ENCODE measurements at places on chromosomes 16 and 17.

DNA sequence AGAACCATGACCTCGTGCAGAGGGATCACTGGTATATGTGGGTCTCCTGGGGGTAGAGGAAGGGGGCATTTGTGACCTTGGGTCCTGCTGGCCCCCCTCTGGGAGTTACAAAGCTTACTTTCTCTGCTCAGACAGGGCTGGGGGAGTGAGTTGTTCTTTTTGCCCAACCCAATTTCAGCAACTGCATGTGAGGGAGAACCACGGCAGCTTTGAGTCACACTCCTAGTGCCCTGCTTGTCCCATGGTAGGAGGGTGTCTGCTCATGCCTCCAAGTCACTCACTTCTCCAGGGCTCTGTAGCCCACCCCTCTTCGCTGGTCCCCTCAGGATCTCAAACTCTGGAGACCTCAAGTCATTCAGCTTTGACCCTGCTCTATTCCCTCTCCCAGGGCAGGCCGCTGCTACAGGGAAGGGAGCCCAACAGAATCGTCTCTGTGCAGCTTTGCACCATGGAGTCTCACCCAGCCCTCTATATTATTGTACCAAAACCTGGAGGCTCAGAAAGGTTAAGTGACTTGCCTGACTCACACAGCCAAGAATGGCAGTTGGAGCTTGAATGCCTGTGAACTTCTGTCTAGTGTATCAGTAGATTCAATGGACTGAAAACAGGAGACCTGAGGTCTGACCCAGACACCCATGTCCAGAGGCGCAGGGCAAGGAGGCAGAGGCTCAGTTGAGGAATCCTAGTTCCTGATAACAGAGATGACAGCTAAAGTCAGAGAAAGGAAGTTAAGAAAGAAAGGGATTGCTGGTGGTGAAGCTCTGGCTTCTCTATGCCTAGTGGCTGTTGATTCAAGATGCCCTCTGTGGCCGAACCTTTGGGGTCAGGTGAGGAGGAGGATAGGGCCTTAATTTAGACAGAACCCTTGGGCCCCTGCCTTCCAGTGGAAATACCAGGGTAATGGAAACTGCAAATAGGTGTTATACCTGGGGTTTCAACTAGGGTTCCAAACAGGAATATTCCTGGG, 14.6 kb upstream of the ETV4 start:
- DNase-seq: no peak

DNA sequence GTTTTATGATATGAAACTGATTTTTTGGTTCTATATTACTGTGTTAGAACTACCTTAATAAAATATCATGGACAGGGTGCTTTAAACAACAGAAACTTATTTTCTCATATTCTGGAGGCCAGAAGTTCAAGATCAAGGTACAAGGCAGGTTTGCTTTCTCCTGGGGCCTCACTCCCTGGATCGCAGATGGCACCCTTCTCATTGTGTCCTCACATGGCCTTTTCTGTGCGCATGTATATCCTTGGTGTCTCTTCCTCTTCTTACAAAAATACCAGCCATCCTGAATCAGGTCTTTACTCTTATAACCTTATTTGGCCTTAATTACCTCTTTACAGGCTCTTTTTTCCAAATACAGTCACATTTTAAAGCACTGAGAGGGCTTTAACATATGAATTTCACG, 906.1 kb downstream of the CDH11 start:
- DNase-seq: no peak

DNA sequence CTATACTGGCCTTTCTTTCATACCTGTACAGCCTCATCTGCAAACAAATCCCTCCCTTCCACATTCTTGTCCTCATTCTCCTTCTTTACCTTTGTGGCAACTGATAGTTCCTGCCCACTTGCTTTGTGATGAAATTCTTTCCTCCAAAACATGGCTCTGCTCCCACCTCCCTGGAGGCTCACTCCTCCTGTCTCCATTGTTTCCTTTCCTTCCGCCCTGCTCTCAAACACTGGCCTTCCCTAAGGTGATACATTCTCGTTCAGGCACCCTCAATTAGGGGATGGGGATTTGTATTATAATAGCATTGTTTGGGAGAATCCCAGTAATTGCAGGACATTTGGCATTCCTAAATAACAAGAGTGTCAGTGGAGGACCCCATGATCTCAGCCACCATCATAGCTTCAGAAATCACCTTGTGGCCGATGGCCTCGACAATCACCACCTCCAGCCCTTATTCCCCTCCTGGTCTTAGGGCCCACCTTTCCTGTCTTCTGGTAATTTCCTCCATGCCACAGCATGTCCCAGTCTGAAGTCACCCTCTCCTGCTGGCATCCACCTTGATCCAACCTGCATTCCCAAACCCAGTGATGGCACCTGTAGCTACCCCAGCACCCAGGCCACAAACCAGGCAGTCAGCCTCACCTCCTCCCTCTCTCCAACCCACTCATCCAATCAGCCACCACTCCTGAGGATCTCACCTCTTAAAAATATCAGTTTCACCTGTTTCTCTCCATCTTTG, 7.9 kb downstream of the UNC119 start:
- no peak for DNase-seq

- DNase-seq: no peak
Observed at GRCh38 chr16:787978-788398, at the start of gene RPUSD1. Gene RPUSD1, minus strand, starts transcription at chr16:788381. Its CDS starts 644 bp downstream, at chr16:787737.

- no peak for DNase-seq
Observed at GRCh38 chr16:9195287-9195686, 103.8 kb downstream of the HAPSTR1 start.

DNA sequence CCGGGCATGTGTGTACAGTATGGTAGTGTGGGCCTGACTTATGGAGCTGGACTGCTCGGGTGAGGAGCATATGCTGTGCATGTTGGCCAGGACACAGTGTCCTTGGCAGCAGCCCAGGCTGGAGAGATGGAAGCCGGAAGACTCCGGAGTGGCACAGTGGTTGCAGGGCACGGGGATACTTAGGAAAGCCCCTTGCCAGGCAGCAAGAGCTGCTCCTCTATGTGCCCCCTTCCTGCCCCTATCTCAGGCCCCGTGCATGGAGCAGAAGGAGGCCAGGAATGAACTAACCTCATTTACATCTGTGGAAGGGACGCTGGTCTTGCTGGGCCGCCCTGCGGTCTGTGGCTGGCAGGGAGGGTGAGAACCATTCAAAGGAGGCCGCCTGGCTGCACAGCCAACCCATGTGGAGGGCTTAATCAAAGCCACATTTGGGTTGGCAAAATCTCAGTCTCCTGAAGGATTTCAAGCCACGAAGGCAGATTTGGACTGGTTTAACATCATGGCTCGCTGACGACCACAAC, 32.2 kb upstream of the RCVRN start:
- DNase-seq: peak; percentile 27

DNA sequence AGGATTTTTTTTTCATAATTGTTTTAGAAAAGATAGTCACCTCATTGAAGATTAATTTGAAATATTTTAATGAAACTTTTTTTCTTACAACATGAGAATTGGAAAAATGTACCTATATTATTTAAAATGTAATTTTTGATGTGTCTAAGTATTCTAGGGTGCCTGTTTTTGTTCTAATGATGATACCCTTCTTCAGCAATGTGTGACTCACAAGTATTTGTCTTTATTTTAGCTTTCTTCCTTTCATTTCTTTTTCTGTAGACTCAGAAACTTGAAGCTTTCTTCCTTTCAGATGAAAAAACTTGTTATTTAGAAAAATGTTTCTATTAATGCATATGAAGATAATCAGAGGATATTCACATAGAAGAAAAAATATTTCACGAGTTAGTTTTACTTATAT, 231.8 kb downstream of the BCAS3 start:
- DNase-seq: no peak

- peak; percentile 89 for DNase-seq
Observed at GRCh38 chr17:61416540-61417363, 17.1 kb downstream of the TBX2 start.

GRCh38 chr17:67490471-67490870, 113.4 kb downstream of the PITPNC1 start:
- peak; percentile 27 for DNase-seq

GRCh38 chr17:74234486-74234885, 21.1 kb downstream of the TTYH2 start:
- DNase-seq: no peak

GRCh38 chr17:80860703-80861417, 130.8 kb upstream of the CHMP6 start:
- no peak for DNase-seq

DNA sequence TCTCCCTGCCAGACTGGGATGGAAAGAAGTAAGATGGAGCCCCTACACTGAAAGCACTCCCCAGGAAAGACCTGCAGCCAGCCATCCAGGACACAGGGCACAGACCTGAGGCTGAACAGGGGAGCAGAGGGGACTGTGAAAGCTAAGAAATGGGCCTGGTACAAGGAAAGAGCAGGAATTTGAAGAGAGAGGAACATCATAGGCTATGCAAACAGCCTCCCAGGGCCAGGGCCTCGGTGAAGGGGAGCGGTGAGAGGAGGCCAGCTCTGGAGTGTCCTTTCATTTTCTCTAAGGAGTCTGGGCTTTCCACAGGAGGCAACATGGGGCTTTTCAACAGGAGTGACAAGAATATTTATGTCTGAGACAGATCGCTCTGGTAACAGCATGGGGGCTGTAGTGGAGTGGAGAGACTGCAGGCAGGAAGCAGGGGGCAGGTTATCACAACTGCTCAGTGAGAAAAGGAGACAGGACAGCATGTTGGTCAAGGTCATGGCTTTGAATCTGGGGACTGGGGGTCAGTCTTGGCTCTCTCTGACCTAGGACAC, 50.1 kb downstream of the TOM1L2 start:
- no peak for DNase-seq

DNA sequence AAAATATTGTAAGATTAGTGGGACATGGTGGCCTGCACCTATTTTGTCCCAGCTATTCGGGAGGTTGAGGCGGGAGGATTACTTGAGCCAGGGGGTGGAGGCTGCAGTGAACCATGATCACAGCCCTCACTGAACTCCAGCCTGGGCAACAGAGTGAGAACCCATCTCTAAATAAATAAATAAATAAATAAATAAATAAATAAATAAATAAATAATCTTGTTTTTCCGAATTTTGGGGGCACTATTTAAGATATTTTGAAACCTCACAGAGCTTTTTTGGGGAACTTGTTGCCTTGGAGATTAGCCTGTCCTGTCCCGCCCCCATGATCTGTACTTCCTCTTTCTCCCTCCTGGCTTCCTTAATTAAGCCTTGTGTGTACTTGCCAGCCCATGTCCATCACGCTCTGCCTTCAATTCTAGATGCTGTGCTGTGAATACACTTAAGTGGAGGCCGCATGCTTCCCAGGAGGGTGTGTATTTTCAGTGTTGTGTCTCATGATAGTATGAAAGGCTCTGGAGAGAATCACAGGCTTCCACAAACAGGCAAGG, 4.4 kb downstream of the LGALS9 start:
- no peak for DNase-seq

DNA sequence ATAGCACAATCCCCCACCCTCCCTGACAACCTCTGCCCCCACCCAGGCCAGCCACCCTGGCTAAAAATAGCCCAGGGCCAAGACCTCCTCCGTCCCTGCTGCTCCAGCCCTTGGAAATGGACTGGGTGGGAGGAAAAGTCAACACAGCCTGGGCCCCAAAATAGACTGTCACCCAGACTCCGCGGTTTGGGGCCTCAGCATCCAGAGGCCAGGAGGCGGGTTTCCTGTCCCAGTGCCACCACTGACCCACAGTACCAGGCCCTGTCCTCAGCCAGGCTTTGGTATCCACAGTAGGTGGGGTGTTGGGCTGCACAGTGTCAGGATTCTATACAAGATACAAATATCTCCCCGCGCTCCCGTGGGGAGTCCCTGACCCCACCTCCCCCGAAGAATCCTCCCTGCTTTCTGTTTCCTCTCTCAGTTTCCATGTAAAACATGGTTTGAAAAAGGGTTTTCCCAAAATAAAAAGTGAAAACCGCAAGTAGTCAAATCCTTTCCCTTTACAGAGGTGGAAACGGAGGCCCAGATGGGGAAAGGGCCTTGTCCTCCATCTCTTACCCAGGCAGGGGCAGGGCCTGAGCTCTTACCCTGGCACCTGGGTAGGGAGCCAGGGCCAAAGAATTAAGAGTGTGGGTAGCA, 20.1 kb downstream of the CPNE2 start:
- DNase-seq: peak; percentile 69

- DNase-seq: peak; percentile 95
Observed at GRCh38 chr16:3021449-3022207, 1.5 kb downstream of the TNFRSF12A start.

DNA sequence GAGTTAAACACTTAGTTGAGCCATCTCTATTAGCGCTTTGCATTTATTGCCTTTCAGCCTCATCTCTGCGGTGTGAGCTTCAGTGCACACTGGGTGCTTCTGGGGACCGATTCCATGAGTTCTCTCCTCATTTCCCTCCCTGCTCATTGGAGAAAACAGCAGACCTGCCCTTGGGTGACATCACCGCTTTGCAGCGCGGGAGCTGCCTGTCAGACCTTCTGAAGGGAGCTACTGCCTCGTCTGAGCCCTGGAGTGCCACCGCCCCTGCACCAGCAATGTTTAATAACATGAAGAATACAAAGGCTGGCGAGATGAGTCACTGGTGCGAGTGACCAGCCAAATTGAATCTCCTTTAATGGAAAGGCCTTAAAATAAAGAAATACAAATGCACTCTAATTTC, 30.2 kb upstream of the CPPED1 start:
- peak; percentile 73 for DNase-seq

GRCh38 chr17:54982399-54982798, 13.8 kb downstream of the STXBP4 start:
- DNase-seq: no peak

- no peak for DNase-seq
Observed at GRCh38 chr17:1035546-1036170, 38.7 kb downstream of the TIMM22 start.

DNA sequence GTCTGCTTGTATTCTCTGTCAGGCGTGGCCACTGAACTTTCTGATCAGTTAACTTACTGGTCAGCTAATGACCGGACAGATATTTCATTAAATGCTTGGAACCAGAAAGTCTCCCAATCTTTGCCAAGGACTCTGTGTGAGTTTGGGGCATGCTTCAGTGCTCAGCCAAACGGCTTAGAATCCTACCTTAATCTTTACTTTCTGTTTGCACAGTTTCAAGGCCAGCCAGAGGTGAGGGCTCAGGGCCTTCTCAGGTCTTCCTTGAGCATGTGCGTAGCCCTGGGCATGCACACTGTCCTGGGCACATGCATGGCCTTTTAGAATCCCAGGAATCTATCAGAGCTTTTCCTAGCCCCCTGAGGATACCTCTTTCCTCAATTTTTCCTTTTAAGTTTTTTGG, 230.1 kb downstream of the RAB11FIP4 start:
- no peak for DNase-seq

- no peak for DNase-seq
Observed at GRCh38 chr17:13576661-13577526, 24.8 kb downstream of the HS3ST3A1 start.

- no peak for DNase-seq
Observed at GRCh38 chr16:75010427-75010826, 11.6 kb downstream of the ZNRF1 start.

GRCh38 chr17:10290041-10290440, 82.8 kb downstream of the MYH13 start:
- peak; percentile 44 for DNase-seq

All from RPMI7951 (cell line).